Pancreas (tissue), 10 donors: ENCODE measurements at places on chromosomes 4 and X.
A peak's percentile ranks its signal among the peaks of the same experiment; 100 is the strongest.

DNA sequence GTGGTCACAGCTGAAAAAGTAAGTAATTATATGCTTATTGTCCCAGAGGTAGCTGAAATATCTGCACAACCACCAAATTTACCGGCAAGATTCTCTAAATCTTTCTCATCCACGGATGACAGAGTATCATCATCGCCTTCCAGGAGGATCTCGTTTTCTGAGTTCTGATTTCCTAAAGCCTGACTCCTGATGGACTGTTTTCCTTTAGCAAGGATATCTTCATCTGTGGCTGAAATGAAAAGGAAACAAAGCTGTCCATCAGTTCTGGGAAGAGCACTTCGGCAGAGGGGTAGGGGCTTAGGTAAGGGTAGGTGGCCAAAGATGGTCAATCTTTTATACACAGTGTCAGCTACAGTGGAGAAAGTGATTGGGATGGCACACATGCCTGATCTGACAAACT lies 8.7 kb downstream of the MAB21L2 start:
- DNase-seq, result no peak

DNA sequence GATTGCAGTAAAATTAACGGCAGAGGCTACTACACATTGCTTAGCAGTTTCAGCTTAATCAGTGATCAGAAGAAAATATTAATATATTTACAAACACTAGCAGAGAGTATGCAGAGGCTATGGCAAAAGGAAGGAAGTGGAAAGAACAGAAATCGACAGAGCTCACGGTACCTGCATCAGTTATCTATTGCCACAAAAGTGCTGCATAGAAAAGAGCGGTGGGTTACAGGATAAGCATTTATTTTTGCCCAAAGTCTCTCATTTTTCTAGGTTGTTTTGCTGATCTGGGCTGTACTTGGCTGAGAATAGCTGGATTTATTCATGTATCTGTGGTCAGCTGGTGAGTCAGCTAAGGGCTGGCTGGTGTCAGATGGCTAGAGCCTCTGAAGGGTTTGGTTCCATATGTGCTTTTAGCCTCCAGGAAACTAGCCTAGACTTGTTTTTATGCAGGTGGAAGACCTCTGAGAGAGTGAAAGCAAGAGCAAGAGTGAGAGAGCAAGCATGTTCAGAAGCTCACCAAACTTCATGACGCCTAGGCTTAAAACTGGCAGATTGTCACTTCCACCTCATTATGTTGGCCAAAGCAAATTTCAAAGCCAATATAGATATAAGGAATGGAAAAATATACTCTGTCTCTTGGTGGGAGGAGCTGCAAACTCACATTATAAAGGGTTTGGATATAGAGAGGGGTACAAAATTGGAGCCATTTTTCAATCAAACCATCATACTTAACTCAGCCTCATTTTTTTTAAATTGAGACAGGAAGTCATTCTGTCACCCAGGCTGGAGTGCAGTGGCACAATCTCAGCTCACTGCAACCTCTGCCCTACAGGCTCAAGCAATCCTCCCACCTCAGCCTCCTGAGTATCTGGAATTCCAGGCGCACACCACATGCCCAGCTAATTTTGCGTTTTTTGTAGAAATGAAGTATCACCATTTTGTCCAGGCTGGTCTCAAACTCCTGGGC lies 153.2 kb upstream of the RPL34 start:
- DNase-seq, result no peak

GRCh38 chr4:159370286-159370685 lies 267.4 kb downstream of the RAPGEF2 start:
- no peak for DNase-seq

- no peak for DNase-seq
Observed at GRCh38 chrX:44459501-44459900, 83.2 kb downstream of the FUNDC1 start.

DNA sequence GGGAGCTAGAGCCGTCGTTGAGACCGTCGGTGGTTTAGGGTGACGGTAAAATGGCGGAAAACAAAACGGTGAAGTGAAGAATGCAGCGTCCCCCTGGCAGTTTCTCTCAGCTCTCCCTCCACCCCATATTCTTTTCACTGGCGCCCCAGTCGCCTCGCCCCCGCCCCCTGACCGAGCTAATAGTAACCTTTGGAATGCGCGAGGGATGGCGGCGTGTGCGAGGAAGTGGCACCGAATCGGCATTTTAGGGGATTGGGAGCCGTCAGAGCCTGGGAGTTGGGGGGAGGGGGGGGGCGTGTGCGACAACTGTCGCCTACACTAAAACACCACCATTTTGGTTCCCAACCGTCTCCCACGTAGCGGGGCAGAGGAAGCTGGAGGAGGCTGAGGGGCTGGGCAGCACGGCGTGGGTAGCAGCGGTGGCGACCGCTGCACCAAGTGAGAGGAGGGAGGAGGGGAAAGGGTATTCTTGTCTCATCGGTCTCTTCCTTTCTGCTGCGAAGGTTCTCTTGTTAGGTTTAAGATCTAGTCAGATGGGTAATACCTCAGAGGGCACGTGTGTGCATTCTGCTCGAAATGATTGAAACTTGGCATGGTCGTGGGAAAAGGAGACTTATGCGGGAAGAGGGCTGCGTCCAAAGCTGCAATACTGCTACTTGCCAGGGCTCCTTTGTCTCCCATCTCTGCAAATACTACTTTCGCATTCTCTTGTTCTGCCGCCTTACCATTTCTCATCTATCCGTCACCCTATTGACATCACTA lies 840 bp downstream of the ZNF711 start:
- peak; percentile 15 for DNase-seq

GRCh38 chrX:2452317-2452784 lies 48.4 kb downstream of the DHRSX start:
- DNase-seq, result peak; percentile 31

DNA sequence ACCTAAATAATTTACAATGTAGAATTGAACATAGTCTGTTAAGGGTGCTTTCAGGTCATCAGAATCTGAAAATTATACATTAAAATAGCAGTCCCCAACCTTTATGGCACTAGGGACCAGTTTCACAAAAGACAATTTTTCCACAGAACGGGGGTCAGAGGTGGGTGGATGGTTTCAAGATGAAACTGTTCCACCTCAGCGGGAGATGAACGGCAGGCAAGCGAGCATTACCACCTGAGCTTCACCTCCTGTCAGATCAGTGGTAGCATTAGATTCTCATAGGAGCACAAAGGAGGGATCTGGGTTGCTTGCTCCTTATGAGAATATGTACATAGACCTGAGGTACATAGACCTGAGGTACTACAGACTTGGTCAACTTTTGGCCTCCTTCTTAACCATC lies 29.0 kb downstream of the LRBA start:
- DNase-seq, result no peak

GRCh38 chr4:64882311-64883086 lies 473.2 kb upstream of the TECRL start:
- no peak for DNase-seq

GRCh38 chr4:121950680-121951520 lies 960 bp downstream of the TRPC3 start:
- DNase-seq, result peak; percentile 16

- DNase-seq, result peak; percentile 57
Observed at GRCh38 chr4:39706334-39706733, 8.4 kb downstream of the UBE2K start.

DNA sequence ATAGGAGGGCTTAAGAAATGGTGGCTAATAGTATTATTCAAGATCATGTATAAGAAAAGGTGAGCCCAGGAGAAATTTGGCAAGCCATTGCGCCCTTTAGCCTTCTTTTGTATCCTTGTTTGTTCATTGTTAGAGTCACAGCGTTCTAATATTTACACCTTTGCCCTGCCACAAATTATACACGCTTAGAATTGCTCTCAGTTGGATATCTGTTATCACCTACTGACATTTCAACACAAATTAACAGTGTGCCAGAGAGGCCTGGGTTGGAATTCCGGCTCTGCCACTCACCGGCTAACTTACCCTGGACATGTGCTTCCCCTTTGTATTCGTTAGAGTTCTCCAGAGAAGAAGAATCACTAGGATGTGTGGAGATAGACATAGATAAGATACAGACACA lies 148.7 kb upstream of the KIT start:
- DNase-seq, result no peak

DNA sequence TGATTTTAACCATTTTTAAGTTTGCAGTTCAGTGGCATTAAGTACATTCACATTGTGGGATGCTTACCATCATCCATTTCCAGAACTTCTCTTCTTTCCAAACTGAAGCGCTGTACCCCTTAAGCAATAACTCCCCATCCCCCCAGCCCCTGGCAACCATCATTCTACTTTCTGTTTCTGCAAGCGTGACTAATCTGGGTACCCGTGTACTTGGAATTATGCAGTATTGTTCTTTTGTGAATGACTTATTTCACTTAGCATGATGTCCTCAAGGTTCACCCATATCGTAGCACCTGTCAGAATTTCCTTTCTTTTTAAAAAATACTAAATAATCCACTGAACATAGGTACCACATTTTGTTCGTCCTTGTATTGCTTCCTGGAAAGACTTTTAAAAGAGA lies 32.9 kb downstream of the USP9X start:
- DNase-seq, result no peak

DNA sequence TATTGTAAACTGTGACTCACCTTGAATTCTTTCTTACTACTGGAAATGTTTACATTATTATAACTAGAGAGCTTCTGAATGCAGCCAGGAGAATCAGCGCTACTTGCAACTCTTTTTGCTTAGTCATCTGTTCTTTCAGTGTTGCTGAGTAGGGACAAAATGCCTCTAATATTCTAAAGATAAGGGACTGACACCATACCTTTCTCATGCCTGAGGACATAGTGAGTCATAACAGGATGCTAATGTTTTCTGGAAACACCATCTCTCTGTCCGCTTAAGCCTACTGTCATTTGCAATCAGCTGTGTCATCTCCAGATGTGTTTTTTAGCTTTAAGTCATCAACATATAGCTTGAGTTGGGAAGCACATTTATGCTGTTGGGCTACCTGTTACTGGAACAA lies 108.3 kb downstream of the QRFPR start:
- no peak for DNase-seq

GRCh38 chr4:39353478-39354253 lies 12.5 kb downstream of the RFC1 start:
- no peak for DNase-seq
